ENCODE measurements at places on chromosomes 7 and 10. TPM values are rescaled to one million over a fixed set of nuclear protein-coding genes. Genes with fewer than 3 reads are reported as not detected.
A peak's percentile ranks its signal among the peaks of the same experiment; 100 is the strongest.

CCDC7 gene
- 19.3 TPM for total RNA-seq

CUBN gene
- total RNA-seq, result 0.56 TPM

DNA sequence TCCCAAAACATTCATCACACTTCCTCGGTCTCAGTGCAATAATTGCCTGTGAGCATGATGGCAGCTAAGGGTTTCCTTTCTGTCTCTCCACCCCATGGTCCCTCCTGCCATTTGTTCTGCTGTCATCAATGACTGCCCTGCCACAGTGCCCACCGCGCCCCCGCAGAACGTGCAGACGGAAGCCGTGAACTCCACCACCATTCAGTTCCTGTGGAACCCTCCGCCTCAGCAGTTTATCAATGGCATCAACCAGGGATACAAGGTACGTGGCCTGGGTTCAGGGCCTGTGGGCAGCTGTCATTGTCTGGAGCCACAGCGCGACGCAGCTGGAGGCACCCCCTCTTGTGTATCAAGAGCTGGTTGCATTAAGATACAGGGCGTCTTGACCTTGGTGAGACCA is 632.9 kb upstream of the FOXK1 start:
- DNase-seq, result no peak

DNA sequence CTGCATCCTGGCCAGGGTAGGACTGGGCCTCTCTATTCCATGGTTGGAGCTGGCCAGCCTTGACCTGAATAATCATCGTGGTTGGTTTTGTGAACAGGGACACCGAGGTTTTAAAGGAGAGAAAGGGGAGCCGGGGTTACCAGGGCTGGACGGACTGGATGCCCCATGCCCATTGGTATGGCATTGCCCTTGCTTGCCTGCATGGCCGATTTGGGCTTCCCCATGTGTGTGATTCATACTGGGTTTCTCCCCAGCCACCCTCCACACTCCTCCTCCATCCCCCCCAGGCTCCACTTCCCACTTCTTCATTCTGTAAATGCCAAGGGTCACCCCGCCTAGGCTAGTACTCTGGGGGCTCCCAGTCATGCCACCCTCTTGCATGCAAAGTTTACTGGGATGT is 98.8 kb upstream of the MACROH2A2 start:
- H3K27me3 ChIP-seq, result peaks cover 21% of the 10 kb centered on the region
- no peaks in the 10 kb centered on the region for H3K4me1 ChIP-seq

GNG11 gene
- not detected for total RNA-seq

DNA sequence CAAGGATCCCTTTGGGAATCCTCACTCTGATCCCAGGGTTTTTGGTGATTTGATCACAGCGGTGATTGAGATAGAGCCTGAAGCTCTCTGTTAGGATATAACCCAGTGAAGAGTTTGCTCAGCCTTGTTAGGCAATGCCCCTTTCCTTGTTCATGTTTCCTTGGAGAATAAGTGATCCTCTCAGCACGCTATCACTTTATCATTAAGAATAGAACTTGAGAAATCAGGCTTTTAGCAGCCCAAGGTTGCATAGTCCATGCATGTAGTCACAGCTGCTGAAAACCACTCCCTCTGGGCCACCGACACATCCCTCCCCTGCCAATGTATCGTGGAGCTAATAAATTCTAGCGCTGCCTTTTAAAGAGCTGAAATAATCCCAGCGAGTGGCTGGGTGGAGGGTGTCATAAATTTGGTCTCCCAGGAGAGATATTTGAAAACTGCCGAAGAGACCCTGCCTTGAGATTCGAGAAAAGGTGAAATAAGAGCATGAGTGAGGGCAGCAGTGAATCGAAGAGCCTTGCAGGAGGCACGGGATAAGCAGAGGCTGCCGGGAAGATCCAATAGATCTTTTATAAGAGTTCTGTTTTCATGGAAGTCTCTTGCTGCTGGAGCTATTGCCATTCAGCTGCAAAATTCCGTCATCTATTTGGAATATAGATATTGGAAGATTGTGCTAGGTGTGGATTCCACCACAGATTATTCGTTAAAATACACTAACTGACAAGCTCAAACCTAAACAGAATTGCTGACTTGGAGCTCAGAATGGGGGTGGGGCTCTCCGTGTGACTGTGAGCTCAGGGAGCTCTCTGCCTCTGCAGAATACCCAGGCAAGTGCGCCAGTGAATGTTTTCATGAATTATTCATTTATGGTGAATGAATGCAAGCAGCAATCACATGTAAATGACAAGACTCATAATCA is 249.8 kb downstream of the TRIL start:
- H3K27ac ChIP-seq, result no peak overlapping the region
- no peak for DNase-seq
- H3K4me1 ChIP-seq, result no peaks in the 10 kb centered on the region
- no peak overlapping the region for H3K4me3 ChIP-seq
- no peaks in the 10 kb centered on the region for H3K36me3 ChIP-seq

- no peak for DNase-seq
- peaks cover 10% of the 10 kb centered on the region for H3K36me3 ChIP-seq
- H3K4me1 ChIP-seq, result no peaks in the 10 kb centered on the region
- H3K27ac ChIP-seq, result no peak overlapping the region
Measured at GRCh38 chr7:22949944-22950343, 64.0 kb downstream of the HYCC1 start.

DNA sequence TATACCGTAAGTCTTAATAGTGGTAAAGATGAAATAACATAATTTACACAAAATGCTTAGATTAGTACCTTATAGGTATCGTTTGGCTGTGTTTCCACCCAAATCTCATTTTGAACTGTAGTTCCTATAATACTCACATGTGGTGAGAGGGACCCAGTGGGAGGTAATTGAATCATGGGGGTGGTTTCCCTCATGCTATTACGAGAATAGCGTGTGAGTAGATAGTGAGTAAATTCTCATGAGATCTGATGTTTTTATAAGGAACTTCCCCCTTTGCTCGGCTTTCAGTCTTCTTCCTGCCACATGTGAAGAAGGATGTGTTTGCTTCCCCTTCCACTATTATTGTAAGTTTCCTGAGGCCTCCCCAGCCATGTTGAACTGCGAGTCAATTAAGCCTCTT is 426.3 kb upstream of the POT1 start:
- no peak for DNase-seq
- H3K4me3 ChIP-seq, result no peak overlapping the region
- no peaks in the 10 kb centered on the region for H3K27me3 ChIP-seq

DNA sequence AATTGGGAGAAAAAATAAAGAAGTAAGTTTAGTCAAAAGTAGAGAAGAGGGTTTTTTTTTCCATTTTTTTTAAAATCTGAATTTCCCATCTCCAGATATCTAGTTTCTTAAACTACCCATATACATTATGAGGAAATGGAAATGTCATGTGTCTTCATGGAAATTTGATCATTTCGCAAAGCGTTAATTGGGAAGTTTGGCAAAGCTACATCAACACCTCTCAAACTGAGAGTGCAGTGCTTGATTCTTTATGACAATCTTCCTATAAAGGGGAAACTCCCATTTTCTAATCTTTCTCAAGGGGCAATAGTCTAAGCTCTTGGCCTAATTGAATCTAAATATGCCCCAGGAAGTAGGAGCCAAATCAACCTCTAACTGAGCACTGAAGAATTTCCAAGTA is 110.4 kb upstream of the INHBA start:
- no peak for DNase-seq
- peaks cover 4% of the 10 kb centered on the region for H3K27me3 ChIP-seq
- no peak overlapping the region for H3K27ac ChIP-seq
- no peak overlapping the region for H3K4me3 ChIP-seq
- H3K4me1 ChIP-seq, result peaks cover 36% of the 10 kb centered on the region

GRCh38 chr10:58512491-58513187 is at the start of gene BICC1:
Gene BICC1 (plus strand): TSS chr10:58512872. CDS start chr10:58513144, 272 bp downstream.
- peaks cover 34% of the 10 kb centered on the region for H3K27me3 ChIP-seq
- DNase-seq, result no peak
- H3K4me3 ChIP-seq, result peak within 1 kb of the TSS; percentile 71
- H3K27ac ChIP-seq, result peak within 1 kb of the TSS; percentile 1

GRCh38 chr10:31152421-31153135 is 120.9 kb upstream of the ZNF438 start:
- no peak overlapping the region for H3K4me3 ChIP-seq
- no peaks in the 10 kb centered on the region for H3K4me1 ChIP-seq
- H3K36me3 ChIP-seq, result peaks cover 1% of the 10 kb centered on the region
- no peak for DNase-seq
- peak overlapping the region; percentile 34 for H3K27ac ChIP-seq

GRCh38 chr7:24956021-24956420 is 24.0 kb downstream of the OSBPL3 start:
- no peaks in the 10 kb centered on the region for H3K27me3 ChIP-seq
- peaks cover 34% of the 10 kb centered on the region for H3K36me3 ChIP-seq
- no peak overlapping the region for H3K4me3 ChIP-seq
- DNase-seq, result no peak

ITGB8 gene
- 0.06 TPM for total RNA-seq
